Activated CD4-positive, alpha-beta T cell treated with anti-CD3 and anti-CD28 coated beads for 24 hours (primary cell): ENCODE measurements at places on chromosomes 1 and 21.

- no peak for DNase-seq
Observed at GRCh38 chr1:33007190-33008050, 29.3 kb downstream of the AK2 start.

GRCh38 chr1:160520582-160520981 lies 2.5 kb downstream of the SLAMF6 start:
- no peak for DNase-seq

GRCh38 chr1:228687587-228687986 lies 47.7 kb upstream of the RHOU start:
- no peak for DNase-seq

DNA sequence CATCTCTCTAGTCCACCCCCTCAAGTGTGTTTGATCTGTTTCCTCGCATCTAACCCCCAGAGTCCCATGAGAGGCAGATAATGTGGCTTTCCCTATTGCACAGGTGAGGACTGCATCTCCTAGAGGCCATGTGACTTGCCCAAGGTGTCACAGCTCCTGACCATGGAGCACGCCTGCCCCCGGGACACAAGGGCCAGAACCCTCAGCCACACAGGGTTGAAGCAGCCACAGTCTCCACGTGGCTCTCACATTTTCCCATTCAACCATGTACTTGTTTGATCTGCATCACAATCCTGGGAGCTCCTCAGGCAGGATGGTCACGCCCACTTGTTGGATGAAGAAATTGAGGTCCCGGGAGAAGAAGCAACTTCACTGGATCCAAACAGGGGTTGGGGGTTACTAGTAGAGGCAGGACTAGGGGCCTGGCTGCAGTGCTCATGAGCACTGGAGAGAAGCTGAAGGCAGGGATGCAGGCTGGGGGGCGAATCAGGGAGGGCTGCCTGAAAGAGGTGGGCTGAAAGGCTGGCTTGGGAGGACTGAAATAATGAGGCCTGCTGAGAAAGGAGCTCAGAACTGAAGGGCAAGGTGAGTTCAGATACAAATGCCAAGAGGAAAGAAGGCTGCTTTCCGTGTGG lies 207.9 kb downstream of the PTPRU start:
- no peak for DNase-seq

DNA sequence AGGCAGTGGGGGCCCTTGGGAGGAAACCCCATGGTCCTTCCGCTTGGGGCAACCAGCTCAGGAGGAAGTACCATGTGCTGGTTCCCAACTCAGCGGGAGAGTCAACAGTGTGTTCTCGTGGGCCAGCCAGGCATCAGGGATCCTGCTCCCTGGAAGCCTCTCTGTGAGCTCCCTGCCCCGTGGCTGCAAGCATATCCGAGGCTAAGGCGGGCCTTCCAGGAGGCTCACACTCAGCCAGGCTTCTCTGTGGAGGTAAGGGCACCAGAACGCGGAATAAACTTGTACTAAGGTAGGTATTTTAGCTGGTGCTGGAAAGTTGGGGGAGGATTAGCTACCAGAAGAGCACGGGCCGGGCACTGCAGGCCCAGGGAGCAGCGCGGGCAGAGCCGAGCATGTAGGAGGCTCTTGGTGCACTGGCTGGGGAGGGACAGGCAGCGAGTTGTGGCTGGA lies 74.7 kb upstream of the POU3F1 start:
- no peak for DNase-seq

- DNase-seq: peak; percentile 40
Observed at GRCh38 chr1:40948741-40949443, 30.6 kb upstream of the CTPS1 start.

DNA sequence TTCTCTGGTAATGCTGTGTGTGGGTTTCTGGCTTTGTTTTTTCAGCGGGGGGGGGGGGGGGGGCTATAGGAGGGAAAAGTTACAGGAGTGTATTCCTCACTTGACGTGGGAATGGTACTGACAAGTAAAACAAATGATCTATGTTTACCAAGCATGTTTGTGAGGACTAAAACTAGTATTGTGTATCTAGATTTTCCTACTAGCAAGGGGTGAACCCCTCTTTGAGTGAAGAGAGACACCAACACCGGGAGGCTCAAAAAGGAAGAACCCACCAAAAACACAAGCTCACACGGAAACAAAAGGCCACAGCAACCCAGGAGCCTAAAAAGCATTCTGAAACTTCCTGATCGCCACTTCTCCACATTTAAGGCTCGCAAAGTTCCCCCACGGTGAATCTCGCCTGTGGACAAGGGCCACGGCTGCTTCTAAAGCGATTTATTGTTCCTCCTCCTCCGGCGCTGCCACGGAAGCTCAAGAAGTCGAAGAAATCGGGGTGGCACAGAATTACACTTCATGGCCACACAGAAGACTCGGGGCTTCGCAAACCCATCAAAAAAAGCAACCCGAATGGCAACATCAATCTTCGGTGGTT lies 703 bp downstream of the PUM1 start:
- no peak for DNase-seq

GRCh38 chr1:204673909-204674649 lies 11.5 kb downstream of the LRRN2 start:
- DNase-seq: no peak

GRCh38 chr1:10575616-10576015 lies 100.9 kb downstream of the PEX14 start:
- no peak for DNase-seq

- DNase-seq: no peak
Observed at GRCh38 chr1:215731699-215732098, 164.6 kb downstream of the KCTD3 start.

GRCh38 chr1:17839641-17840196 lies 84.6 kb downstream of the ACTL8 start:
- no peak for DNase-seq

DNA sequence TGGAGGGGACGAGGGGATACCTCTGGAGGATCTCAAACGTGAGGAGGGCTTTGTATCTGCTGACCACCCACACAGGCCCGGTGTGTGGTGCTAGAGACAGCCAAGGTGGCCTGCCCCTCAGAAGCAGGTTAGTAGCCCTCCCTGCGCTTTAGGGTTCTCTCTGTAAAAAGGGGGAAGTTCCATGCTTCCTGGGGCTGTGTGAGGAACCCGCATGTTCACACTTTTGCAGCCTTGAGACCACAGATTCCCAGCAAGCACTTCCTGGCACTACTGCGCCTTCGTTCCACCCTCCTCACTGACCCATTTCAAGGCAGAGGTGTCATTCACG lies 7.9 kb upstream of the GUCA2B start:
- no peak for DNase-seq

DNA sequence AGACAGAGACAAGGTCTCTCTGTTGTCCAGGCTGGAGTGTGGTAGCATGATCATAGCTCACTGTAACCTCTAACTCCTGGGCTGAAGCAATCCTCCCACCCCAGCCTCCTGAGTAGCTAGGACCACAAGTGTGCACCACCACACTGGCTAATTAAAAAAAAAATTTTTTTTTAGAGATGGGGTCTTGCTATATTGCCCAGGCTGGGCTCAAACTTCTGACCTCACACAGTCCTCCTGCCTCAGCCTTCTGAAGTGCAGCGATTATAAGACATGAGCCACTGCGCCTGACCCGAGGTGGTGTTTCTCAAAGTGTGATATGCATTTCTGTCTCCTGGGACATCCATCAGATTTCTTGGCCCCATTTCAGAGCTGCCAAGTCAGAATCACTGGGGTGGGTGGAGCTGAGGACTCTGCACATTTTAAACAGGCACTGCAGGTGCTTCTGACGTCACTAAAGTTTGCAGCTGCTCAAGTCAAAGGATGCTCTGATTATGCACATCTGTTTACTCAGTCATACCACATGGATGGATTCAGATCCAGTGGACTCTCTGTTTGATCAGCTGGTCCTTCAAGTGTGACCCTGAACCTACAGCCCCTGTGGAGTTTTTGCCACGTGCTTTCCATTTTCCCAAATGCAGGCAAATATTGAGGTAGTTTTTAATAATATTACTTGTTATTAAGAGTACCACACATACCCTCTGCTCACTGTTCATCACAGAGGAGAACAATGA lies 21.4 kb downstream of the TGFB2 start:
- DNase-seq: no peak

DNA sequence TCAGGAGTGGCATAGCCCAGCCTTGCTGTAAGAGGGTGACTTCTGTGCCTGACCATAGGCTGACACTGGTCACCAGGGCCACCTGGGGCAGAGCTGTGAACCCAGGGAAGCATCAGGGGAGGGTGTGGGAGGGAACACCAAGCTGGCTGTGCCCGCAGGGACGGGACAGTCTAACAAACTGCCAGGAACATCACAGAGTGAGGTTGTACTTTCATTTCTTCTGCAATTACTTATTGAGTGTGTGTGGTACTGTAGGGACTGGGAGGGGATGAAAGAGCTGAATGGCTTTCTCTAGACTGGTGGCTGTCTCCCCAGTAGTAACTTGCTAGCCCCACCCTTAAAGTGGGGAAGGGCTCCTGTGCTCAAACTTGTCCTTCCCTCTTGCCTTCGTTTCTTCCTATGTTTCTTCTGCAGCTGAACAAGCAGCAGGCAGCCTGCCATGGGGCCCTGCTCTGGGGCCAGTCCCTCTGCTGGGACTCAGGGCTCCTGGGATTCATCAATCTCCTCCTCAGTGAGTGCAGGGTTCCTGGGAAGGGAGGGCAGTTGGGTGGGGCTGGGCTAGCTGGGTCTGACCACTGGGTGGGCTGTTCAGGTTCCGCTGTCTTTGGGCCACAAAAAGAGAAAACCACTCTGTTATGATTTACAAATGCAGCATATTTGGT lies 39.7 kb upstream of the ETV3 start:
- DNase-seq: no peak

- DNase-seq: no peak
Observed at GRCh38 chr1:200916152-200916551, 21.5 kb downstream of the INAVA start.

DNA sequence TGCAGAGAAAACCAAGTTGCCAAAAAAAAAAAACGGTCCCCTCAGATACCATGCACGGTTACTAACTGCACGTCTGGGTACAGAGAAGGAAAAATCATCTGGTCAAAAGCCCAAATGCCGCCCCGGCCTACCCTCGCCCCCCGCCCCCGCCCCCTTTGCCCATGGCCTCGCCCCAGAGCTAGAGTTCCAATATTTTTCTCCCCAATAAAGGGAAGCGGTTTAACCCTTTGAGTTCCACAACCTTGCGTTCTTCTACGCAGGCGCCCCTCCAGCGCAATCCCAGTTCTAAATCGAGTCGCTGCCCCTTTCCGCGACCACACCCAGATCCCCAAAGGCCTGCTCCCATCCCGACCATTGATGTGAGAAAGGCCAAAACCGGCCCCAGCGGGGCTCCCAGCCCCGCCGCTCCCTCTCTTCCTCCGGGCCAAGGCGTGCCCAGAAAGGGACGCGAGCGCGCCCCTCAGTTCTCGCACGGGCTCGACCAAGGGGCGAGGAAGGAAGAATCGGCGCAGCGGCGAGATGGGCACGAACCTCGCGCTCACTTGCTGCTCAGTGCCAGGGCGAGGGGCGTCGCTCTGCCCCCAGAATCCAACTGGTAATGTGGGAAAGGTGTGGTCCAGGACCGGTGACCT lies 797 bp downstream of the WDR47 start:
- no peak for DNase-seq

GRCh38 chr1:226643177-226643576 lies 94.6 kb downstream of the STUM start:
- DNase-seq: peak; percentile 56
